GM20000 (cell line): ENCODE measurements at places on chromosomes 1 and 21.

GRCh38 chr1:187236676-187237075, 407.9 kb downstream of the PLA2G4A start:
- DNase-seq, result no peak

DNA sequence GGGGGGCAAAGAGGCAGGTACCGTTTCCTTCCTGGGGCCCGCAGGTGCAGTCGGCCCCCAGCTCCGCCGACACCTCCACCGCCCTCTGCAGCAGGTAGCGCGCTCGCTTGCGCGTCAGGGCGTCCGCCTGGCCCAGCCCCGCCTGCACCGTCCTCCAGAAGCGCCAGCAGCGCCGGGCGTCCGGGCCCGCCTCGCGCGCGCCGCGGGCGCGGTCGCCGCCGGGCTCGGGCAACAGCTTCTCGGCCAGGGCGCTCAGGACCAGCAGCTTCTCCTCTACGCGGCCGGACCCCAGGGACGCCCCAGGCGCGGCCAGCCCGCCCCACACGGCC, 863 bp downstream of the TARBP1 start:
- DNase-seq, result peak; percentile 83

DNA sequence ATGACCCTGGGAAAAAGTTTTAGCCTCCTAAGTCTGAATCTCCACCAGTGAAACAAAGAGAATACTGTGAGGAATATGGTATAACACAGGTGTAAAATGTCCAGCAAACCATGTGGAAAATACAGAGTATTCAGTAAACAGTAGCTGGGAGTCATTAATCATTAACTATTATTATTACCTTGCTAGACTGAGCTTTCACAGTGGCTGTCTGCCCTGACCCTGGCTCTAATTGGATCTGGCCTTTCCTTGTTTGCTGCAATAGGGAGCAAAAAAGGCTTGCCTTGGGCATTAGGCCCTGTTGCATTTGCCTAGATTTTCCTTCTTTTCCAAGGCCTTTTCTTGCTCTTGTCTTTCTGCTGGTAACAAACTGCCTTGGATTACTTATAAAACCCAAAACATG, 179.1 kb upstream of the BEND5 start:
- DNase-seq, result no peak

DNA sequence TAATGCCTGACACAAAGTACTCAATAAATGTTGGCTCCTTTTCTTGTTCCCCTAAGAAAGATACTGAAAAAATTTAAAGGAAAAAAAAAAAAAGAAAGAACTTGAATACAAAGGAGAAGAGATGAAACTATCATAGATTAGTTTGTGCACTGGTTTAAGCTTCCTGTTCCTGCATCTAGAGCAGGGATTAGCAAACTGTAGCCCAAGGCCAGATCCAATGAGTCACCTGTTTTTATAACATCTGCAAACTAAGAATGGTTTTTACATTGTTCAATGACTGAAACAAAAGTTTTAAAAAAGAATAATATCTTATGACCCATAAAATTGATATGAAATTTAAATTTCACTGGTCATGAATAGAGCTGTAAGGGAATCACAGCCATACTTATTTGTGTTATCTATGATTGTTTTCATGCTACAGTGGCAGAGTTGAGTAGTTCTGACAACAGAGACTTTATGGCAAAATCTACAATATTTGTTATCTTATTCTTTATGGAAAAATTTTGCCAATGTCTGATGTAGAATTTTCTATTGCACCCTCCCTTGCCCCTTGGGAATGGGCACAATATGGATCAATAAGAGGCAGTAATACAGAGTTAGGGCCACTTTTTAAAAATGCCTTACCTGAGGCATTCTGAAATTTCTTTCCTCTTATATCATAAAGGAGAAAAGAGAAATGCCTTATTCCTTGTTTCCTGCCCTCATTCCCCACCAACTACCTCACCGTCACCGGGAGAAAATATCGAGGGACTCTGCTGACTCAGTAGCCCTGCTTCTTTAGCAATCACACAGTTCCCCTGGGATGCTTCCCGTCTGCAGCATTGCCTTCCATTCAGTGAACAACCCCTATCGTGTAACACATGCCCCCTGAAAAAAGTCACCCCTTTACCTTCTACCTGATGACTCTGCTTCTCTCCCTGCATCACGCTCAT, 50.6 kb downstream of the WDR64 start:
- DNase-seq, result no peak

DNA sequence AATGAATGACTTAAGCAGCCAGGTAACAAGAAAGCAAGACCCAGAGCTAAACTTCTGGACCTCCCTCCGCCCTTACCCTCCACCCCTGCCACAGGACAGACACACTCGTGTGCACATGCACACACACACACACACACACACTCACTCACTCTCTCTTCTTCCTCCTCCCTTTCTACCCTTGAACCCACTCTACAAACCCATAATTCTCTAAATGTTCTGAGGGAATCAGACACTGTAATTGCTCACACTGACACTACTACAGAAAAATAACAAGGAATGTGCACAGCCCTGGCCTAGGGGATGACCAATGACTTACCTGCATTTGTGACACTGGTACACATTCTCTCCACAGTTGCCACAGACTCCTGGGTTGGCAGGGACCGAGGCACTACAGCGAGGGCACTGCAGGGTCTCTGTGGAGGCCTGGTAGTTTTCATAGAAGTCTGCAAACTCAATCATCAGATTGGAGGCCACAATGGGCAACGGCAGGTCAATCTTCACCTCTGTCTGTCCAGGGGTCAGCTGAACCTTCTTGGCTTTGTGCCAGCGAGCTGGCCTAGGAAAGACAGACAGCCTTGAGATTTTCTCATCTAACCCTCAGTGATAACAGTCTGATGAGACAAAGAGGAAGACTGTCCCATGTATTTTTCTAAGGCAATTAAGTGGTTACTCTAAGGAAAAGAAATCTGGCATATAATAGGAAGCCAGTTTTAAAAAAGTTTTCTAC, 94.8 kb downstream of the UBR4 start:
- no peak for DNase-seq

DNA sequence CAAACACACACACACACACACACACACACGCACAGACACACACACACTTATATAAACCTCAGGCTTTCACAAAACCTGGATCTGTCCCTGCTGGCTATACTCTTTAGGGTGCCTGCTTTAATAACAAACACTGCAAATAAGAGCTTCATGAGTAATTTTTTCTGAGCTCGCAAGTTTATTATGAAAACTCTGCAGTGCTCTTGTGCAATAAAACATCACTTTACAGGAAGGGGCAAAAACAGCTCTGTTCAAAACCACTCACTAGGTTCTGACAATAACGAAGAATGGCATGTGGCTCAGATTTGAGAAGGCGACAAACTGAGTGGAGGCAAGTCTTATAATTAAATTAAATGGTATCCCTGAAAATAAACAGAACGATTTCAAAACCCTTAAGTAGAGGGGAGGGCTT, 42.6 kb upstream of the CTPS1 start:
- no peak for DNase-seq

- DNase-seq, result no peak
These were observed 26.5 kb downstream of the ECE1 start for GRCh38 chr1:21263653-21264225.

GRCh38 chr1:188584119-188584518, 1755.4 kb downstream of the PLA2G4A start:
- DNase-seq, result no peak

DNA sequence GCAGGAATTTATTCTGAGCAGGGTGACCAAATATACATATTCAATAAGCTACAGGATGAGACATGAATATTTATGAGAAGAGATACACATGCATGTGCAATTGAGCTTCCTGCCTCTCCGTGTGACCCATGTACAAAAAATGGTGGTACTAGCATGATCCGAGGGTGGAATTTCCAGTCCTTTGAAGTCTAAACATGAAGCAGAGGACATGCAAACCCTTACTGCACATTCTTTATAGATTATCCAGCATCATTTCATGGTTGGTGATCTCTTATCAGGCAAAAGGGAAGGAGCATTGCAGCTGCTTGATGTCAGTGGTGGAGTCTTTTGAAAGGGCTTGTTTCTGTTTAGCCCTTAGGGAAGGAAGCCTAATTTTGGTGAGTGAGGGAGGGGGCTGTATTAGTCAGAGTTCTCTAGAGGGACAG, 448.6 kb downstream of the SETD4 start:
- no peak for DNase-seq

GRCh38 chr1:151277249-151277648, 4.8 kb upstream of the ZNF687 start:
- DNase-seq, result peak; percentile 36

- DNase-seq, result no peak
These were observed 176.7 kb downstream of the TTLL7 start for GRCh38 chr1:83822208-83822607.

DNA sequence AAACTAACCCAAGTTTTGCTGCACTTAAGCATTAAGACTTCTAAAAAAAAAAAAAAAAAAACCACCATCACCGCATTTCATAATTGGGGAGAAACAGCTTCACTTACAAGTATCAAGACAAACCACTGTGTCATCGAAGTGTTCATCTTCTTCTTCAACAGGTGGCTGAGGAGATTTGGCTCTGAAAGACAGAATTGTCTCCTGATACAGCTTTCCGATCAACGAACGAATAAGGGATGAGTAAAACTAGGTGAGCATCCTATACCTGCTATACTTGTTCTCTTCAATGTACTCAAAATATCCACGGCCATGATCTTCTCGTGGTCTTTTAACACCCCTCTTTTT, 2.0 kb downstream of the HNRNPU start:
- DNase-seq, result no peak

- peak; percentile 51 for DNase-seq
These were observed 1.2 kb upstream of the ATF3 start for GRCh38 chr1:212607206-212607912.

- no peak for DNase-seq
These were observed 61.1 kb upstream of the TINAGL1 start for GRCh38 chr1:31515056-31515775.

DNA sequence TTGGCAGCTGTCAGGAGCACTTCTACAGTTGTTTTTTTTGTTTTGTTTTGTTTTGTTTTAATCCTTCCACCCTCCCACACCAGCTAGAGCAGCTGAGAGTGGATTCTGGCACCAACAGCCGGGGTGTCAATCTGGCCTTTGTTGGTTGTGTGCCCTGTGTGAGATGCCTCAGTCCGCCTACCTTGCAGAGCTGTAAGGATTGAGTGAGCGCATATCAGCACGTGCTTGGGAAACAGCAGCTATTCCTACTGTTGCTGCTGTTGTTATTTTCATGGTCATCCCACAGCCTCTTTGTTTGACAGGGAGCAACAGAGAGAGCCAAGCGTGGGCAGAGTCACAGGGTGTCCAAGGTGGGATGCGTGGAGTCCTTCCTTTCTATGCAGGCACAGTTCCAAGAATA, 50.4 kb downstream of the PGBD5 start:
- DNase-seq, result no peak

- no peak for DNase-seq
These were observed 113.3 kb upstream of the DPT start for GRCh38 chr1:168842306-168842705.

DNA sequence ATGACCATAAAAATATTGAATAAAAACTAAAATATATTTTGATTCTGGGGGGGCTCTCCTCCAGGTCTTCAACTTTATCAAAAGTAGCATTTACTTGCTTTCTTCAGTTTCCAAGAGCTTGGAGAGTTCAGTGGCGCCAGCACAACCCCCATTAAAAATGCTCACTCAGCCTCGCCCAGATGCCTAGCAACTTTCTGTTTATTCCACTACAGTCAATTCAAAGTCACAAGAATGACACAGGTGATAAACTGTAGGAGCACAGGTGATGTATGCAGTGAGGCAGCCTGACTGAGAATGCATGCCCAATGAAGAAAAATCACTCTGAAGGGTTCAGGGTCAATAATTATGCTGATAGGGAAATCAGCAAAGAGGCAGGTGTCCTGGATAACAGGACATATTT, 159.4 kb upstream of the ATP1B1 start:
- DNase-seq, result no peak

- DNase-seq, result no peak
These were observed 1.1 kb upstream of the LMNA start for GRCh38 chr1:156113282-156113950.

- no peak for DNase-seq
These were observed 25.3 kb downstream of the CEP104 start for GRCh38 chr1:3831689-3832088.

DNA sequence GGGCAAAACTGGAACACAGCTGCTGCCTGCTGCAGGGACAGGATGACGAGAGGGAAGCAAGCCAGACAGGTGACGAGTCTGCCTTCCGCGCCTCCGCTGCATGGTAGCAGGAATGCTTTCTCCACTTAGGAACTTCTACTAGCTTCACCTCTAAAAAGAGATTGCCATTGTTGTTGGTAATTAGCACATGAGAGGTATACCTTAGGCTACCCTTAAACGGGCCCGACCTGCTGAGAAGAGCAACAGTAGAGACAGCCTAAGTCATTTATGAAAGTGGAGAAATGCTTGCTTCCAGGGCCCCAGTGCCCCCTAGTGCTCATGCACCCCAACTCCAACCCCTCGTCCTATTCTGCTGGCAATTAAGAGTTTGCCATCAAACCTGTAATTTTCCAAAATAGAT, 96.9 kb upstream of the AKT3 start:
- peak; percentile 23 for DNase-seq

GRCh38 chr1:226498640-226499008, 49.9 kb upstream of the STUM start:
- DNase-seq, result no peak

DNA sequence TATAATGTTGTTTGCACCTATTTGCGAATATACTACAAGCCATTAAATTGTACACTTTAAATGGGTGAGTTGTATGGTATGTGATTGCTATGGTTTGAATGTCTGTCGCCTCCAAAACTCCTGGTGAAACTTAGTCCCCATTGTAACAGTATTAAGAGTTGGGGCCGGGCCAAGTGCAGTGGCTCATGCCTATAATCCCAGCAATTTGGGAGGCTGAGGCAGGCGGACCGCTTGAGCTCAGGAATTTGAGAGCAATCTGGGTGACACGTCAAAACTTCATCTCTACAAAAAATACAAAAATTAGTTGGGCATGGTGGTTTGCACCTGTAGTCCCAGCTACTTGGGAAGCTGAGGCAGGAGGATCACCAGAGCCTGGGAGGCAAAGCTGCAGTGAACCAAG, 12.0 kb upstream of the SIM2 start:
- no peak for DNase-seq

GRCh38 chr1:240194120-240194519, 102.4 kb downstream of the FMN2 start:
- no peak for DNase-seq

DNA sequence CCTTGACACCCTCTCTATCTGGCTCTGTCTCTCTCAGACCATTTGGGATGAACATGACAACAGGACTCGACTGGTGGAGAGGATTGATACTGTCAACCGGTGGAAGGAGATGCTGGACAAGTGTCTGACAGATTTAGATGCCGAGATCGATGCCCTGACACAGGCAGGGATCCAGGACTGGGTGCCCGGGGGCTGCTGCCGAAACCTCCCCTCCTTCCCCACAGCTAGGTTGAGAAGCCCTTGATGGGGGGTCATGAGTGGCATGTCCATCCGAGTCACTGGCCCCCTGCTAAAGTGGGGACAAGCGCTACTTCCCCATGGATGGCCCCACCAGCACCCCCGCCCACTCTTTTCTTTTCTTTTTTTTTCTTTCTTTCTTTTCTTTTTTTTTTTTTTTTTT, 1.2 kb downstream of the TEKT2 start:
- DNase-seq, result no peak
